ENCODE measurements at places on chromosomes 2 and 18. TPM values are rescaled to one million over a fixed set of nuclear protein-coding genes. Genes with fewer than 3 reads are reported as not detected.

- no peaks in the 10 kb centered on the region for H3K27me3 ChIP-seq
- H3K36me3 ChIP-seq: no peaks in the 10 kb centered on the region
- no peak for DNase-seq
- no peak overlapping the region for H3K4me3 ChIP-seq
- H3K27ac ChIP-seq: no peak overlapping the region
- no peaks in the 10 kb centered on the region for H3K4me1 ChIP-seq
Observed at GRCh38 chr18:31454066-31454708, 6.6 kb downstream of the DSG3 start.

DNA sequence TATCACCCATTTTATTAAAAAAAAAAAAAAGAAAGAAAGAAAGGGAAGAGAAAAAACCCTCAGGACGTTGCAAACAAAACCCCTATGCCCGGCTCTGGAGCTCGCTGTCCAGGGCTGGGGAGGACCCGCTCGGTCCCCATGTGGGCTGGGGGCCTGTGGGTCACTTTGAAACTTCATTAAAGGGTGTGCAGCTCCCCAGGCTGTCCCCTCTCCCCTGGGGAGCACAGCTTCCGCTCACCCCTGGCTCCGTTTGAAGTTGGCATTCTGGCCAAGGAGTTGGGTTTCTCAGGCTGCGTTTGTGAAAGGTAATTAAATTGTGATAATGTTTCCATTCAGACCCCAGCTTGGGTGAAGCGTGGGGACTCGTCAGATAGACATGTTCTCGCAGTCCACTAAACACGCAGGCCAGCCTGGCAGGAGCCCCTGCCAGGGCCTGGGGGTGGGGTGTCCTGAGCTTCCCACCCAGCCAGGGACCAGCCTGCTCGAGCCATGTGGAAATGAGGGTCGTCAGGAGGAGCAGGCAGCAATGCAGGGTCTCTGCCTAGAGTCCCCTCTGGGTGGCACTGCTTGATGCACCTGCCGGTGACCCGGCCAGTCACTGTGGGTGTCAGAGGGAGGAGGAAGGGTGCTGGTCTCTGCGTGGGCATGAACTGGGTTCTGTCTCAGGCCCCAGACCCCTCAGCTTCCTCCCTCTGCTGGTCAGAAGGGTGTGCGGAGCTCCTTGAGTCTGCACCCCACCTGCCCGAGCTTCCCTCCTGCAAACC lies 166.2 kb downstream of the INHBB start:
- no peak for DNase-seq
- no peak overlapping the region for H3K4me3 ChIP-seq
- no peaks in the 10 kb centered on the region for H3K36me3 ChIP-seq
- no peak overlapping the region for H3K27ac ChIP-seq

The PTRHD1 gene
- 26.2 TPM for total RNA-seq

- no peak overlapping the region for H3K27ac ChIP-seq
- no peak for DNase-seq
- no peak overlapping the region for H3K4me3 ChIP-seq
- peaks cover 20% of the 10 kb centered on the region for H3K4me1 ChIP-seq
- H3K27me3 ChIP-seq: peaks cover 69% of the 10 kb centered on the region
Observed at GRCh38 chr18:62327977-62328376, 2.9 kb downstream of the TNFRSF11A start.

GRCh38 chr2:173264603-173265366 lies 89.9 kb upstream of the CDCA7 start:
- no peak for DNase-seq
- H3K27ac ChIP-seq: no peak overlapping the region
- H3K36me3 ChIP-seq: peaks cover 5% of the 10 kb centered on the region
- H3K4me3 ChIP-seq: no peak overlapping the region

- peaks cover 8% of the 10 kb centered on the region for H3K27me3 ChIP-seq
- no peaks in the 10 kb centered on the region for H3K4me1 ChIP-seq
- no peak overlapping the region for H3K27ac ChIP-seq
- H3K36me3 ChIP-seq: no peaks in the 10 kb centered on the region
- no peak for DNase-seq
- no peak overlapping the region for H3K4me3 ChIP-seq
Observed at GRCh38 chr2:162123806-162124758, 28.0 kb downstream of the GCG start.

The PDE11A gene
- 60.5 TPM for total RNA-seq

- no peak overlapping the region for H3K27ac ChIP-seq
- peaks cover 10% of the 10 kb centered on the region for H3K4me1 ChIP-seq
- peaks cover 84% of the 10 kb centered on the region for H3K27me3 ChIP-seq
- H3K36me3 ChIP-seq: no peaks in the 10 kb centered on the region
- no peak for DNase-seq
- peak overlapping the region; percentile 42 for H3K4me3 ChIP-seq
Observed at GRCh38 chr2:161427664-161428587, 11.8 kb downstream of the TBR1 start.

The TPGS2 gene
- total RNA-seq: 127 TPM

DNA sequence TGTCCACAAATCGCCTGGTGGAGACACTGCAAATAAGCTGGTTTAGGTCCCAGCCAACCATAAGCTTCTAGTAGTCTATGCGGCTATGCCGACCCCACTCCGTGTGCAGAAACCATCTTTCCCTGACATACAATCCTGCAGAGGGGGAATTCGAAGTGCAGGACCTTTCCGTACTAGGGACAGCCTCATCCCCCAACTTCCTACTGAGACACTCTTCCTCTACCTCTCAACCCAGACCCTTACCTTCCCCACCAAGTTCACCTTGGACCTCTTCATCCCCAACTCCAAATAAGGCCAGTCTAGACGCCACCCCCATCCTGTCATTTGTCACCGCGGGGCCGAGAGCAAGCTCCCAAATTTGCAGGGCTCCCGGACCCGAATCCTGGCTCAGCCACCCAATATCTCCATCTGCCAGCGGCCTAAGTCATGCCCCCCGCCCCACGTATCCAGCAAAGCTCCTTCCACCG lies 496 bp downstream of the SUCLG1 start:
- H3K27me3 ChIP-seq: no peaks in the 10 kb centered on the region
- H3K4me3 ChIP-seq: peak overlapping the region; percentile 89
- H3K27ac ChIP-seq: peak overlapping the region; percentile 100
- no peaks in the 10 kb centered on the region for H3K36me3 ChIP-seq
- DNase-seq: no peak

- DNase-seq: no peak
- H3K4me1 ChIP-seq: no peaks in the 10 kb centered on the region
- H3K36me3 ChIP-seq: no peaks in the 10 kb centered on the region
- no peak overlapping the region for H3K27ac ChIP-seq
- H3K27me3 ChIP-seq: no peaks in the 10 kb centered on the region
- H3K4me3 ChIP-seq: no peak overlapping the region
Observed at GRCh38 chr18:75003764-75004690, 204.9 kb downstream of the PTGR3 start.

GRCh38 chr2:230738391-230738811 lies 25.8 kb downstream of the CAB39 start:
- H3K36me3 ChIP-seq: peaks cover 7% of the 10 kb centered on the region
- DNase-seq: no peak
- peak overlapping the region; percentile 4 for H3K4me3 ChIP-seq
- no peaks in the 10 kb centered on the region for H3K27me3 ChIP-seq
- H3K4me1 ChIP-seq: peaks cover 44% of the 10 kb centered on the region
- peak overlapping the region; percentile 79 for H3K27ac ChIP-seq

DNA sequence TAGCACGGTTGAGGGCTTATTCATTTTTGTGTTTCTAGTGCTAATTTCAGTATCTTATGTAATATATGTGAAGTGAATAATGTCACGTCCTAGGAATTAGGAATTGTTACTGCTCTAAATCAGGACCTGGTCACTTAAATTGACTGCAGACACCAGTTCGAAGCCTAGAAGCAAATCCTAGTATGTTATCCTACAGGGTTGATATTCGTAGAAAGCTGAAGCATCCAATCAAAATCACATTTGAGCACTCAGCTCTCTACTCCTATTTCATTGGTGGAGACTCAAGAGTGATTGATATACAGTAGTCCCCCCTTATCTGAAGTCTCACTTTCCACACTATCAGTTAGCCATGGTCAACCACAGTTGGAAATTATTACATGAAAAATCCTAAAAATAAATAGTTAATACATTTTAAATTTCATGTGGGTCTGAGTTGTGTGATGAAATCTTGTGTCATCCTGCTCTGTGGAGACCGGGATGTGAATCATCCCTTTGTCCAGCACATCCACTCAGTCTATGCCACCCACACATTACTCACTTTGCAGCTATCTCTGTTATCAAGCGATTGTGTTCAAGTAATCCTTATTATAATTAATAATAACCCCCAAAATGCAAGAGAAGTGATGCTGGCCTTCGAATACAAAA lies 35.2 kb upstream of the SCN9A start:
- no peak overlapping the region for H3K27ac ChIP-seq
- DNase-seq: no peak
- H3K36me3 ChIP-seq: no peaks in the 10 kb centered on the region
- H3K4me1 ChIP-seq: peaks cover 4% of the 10 kb centered on the region

DNA sequence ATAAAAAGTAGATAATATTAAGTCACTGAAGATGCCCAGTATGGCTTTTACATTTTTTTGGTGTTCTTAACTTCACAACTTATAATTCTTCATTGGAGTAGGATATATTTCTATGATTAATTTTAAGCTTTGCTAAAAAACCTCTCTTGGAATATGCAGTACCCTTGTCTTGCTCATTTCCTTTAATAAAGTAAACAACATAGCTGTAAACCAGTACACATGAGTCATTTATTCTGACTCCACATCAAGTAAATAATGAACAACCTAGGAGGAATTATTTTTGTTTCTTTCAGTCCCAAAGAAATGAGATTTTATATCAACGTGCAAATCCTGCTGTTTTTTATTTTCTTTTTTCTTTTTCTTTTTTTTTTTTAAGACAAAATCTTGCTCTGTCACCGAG lies 869.1 kb downstream of the CNTNAP5 start:
- no peak for DNase-seq
- H3K27ac ChIP-seq: no peak overlapping the region
- no peaks in the 10 kb centered on the region for H3K27me3 ChIP-seq

GRCh38 chr2:235766278-235766677 lies 272.4 kb downstream of the AGAP1 start:
- peaks cover 11% of the 10 kb centered on the region for H3K4me1 ChIP-seq
- peak; percentile 50 for DNase-seq
- peaks cover 6% of the 10 kb centered on the region for H3K36me3 ChIP-seq
- H3K27me3 ChIP-seq: no peaks in the 10 kb centered on the region
- no peak overlapping the region for H3K4me3 ChIP-seq
- H3K27ac ChIP-seq: no peak overlapping the region

The GPR39 gene
- 4.0 TPM for total RNA-seq

- H3K27me3 ChIP-seq: peaks cover 2% of the 10 kb centered on the region
- peaks cover 8% of the 10 kb centered on the region for H3K4me1 ChIP-seq
- H3K27ac ChIP-seq: no peak overlapping the region
Observed at GRCh38 chr18:6714010-6714409, 15.5 kb upstream of the ARHGAP28 start.

DNA sequence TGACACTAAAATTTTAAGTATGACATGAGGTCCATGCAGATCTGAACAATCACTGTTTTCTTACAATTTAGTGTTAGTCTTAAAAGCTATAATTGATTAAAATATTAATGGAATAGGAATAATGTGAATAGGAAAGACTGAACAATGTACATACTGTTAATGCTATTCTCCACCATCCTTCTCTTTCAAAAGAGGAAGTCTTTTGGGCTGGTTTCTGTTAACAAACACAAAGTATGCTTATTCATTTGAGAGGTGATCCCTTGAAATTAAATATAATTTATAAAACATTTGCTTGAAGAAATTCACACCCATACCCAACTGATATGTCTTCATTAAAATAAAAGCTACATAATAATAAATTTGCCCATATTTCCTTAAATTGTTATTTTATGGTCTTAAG lies 2.3 kb downstream of the STPG4 start:
- H3K27me3 ChIP-seq: no peaks in the 10 kb centered on the region
- peaks cover 29% of the 10 kb centered on the region for H3K36me3 ChIP-seq
- no peak overlapping the region for H3K4me3 ChIP-seq
- DNase-seq: no peak
- H3K4me1 ChIP-seq: peaks cover 3% of the 10 kb centered on the region

GRCh38 chr2:16638946-16639345 lies 26.7 kb downstream of the CYRIA start:
- no peaks in the 10 kb centered on the region for H3K4me1 ChIP-seq
- H3K36me3 ChIP-seq: no peaks in the 10 kb centered on the region
- H3K27ac ChIP-seq: no peak overlapping the region

DNA sequence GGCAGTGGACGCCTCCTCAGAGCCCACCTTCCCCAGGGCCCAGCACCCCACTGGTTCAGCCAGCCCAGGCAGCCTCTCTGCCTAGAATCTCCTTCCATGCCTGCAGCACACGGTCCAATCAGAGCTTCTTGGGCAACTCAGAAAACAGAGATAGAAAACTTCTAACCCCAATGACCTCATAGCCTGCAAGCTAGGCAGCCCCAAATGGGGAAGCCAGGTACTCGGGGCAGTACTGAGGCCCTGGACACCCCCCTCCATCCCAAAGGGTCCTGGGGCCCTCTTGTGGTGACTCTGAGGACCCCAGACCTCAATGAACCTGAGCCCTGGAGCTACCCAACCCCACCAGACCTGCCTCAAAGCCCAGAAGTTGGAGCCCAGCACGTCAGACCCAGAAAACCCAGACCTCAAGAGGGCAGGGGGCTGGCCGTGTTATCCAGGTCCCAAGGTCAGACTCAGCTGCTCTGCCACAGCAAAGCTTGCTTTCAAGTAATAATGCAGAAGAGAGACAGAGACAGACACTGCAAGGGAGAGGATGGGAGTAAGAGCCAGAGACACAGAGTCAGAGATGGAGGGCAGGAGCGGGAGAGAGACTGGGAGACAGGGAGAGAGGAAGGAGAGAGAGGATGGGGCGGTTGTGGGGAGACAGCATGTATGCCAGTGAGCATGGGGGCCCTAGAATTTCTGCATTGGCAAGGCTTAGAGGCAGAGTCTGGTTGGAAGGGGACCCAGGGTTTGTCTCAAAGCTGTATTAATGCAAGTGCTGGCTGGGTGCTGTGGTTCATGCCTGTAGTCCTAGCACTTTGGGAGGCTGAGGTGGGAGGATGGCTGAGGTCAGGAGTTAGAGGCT lies 28.2 kb downstream of the SERTAD2 start:
- H3K4me3 ChIP-seq: no peak overlapping the region
- no peak for DNase-seq
- H3K4me1 ChIP-seq: peaks cover 2% of the 10 kb centered on the region
- H3K27ac ChIP-seq: peak overlapping the region; percentile 44
